Dorsolateral prefrontal cortex (tissue), 122 donors: ENCODE measurements at places on chromosomes 3 and 15. TPM values are rescaled to one million over a fixed set of nuclear protein-coding genes. Genes with fewer than 3 reads are reported as not detected.

DNA sequence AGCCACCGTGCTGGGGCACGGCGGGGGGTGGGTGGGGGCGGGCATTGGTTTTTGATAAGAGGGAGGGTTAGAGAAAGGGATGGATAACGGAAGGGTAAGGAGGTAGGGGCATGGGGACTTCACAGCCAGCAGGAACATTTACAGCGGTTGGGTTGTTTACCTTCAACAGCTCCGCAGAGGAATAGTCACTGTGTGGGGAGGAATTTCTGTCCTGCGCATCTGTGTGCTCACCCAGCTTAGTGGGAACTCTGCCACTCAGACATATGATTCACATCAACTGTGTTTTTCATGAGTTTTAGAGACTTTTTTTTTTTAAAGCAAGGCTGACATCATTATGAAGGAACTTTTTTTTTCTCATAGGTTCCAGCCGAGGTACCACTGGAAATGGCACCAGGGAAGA is 19.6 kb downstream of the CHRD start:
- DNase-seq, result no peak

MGLL gene
- 145 TPM for total RNA-seq

DNA sequence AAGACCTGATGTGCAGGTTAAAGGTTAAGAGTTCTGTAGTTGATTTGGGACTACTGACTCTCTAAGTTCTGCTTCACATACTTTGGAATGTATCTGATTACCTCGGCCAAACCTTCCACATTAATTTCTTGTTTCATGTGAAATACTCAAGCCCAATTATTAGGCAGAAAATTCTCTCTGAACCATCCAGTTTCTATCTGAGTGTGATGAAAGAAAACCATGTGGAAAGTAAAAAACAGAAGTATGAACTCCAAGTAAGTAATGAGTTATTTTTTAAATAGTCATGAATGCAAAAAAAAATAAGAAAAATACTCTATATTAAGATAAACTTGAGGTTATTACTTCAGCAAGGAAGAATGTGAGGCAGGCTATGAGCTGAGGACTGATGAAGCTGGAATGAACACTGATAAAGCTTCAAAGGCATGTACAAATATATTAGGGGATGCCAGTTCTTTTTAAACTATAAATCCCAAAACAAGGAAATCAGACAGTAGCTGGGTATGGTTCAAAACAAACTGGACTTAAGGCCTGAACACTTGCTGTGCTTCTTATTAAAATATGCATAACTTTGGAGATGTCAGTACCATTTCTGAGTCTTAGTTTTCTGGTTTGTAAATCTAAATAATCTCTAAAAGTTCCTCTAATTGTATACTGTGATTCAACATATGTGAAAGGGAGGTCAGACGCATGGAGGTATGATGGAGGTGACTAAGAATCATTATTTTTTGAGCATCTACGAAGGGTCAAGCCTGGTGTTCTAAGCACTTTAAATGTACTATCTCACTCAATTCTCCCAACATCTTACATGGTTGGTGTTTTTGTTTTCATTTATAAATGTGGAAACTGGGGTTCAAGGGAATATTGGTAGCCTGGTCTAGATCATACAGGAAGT is 59.6 kb downstream of the COL6A6 start:
- no peak for DNase-seq

- DNase-seq, result no peak
Observed at GRCh38 chr3:193828477-193828876, 235.5 kb downstream of the OPA1 start.

- no peak for DNase-seq
Observed at GRCh38 chr3:29796808-29797207, 515.9 kb downstream of the RBMS3 start.
